ENCODE measurements at places on chromosomes 6 and 20.

DNA sequence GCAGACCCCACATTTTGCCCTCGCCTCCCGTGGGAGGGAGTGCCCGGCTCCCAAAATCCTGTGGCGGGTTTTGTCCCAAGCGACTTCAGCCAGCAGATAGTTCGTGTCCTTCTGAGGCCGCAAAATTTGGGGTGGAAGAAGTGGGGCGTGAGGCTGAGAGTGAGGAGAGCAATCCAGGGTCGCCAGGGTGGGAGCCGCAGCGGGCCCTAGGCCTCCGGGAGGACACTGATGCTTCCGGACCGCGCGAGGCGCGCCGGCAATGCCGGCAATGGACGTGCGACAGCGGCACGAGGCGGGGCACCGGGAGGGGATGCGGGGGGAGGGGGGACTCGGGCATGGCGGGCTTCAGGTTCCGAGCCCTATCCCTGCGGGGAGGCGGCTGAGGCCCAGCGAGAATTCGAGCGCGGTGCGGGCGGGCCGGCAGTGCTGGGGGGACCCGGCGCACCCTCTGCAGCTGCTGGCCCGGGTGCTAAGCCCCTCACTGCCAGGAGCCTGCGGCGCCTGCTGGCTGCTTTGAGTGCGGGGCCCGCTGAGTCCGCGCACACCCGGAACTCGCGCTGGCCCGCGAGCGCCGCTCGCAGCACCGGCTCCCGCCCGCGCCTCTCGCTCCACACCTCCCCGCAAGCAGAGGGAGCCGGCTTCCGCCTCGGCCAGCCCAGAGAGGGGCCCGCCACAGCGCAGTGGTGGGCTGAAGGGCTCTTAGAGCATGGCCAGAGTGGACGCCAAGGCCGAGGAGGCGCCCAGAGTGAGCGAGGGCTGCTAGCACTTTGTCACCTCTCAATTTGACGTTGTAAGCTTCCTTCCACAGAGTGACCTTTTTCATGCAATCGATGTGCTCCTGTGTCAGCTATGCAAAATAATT lies 143.8 kb downstream of the LPA start:
- DNase-seq, result peak; percentile 56

- DNase-seq, result peak; percentile 54
These were observed 42.6 kb downstream of the UQCC2 start for GRCh38 chr6:33668914-33669313.

DNA sequence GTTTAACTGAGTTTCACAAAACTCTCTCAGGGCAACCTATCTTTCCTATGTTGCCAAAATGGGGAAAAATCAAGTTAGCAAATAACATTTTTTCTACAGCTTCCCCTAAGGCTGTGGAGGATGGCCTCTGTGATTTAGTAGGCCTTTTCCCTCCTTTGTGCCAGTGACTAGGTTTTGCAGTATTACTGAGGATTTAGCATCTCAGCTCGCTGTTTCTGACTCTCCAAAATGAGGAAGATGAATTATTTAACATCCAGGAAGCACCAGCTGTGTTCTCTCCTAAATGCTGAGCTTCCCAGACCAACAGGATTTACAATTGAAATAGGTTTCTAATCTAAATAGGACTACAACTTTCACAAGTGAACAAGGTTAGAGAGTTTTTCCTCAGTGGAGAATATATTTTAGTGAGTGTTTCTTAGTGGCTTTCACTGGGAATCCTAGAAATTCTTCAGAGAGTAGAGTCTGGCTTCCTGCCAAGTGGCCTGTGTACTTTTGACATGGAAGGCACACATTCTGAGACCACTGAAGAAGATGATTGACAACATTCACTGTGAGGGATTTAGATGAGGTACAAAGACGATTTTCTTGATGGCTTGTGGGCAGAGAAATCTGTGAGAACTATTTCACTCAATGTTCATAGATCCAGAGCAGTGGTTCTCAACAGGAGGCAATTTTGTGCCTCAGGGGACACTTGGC lies 62.4 kb downstream of the PTCHD4 start:
- DNase-seq, result no peak

GRCh38 chr20:63898882-63899558 lies 4.1 kb downstream of the DNAJC5 start:
- DNase-seq, result no peak

Measured in stimulated activated CD4-positive, alpha-beta T cell treated with anti-CD3 and anti-CD28 coated beads, Interleukin-15, amount 100 ng/mL, for 1 hour (primary cell).